ENCODE measurements at places on chromosomes 13 and 19.
A peak's percentile ranks its signal among the peaks of the same experiment; 100 is the strongest.

DNA sequence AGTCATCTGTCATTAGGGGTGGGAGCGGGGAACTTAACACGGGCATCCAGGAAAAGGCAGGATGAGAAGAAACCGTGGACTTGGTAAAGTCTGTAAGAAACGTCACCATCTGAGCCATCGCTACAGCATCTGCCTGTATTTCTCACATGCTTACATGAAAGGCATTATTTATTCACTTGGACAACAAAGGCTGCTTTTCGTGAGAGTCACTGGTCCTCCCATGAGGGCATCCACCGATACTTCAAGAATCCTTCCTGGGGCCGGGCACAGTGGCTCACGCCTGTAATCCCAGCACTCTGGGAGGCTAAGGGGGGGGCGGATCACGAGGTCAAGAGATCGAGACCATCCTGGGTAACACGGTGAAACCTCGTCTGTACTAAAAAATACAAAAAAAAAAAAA lies 16.1 kb downstream of the ZNF446 start:
- no peak for DNase-seq

DNA sequence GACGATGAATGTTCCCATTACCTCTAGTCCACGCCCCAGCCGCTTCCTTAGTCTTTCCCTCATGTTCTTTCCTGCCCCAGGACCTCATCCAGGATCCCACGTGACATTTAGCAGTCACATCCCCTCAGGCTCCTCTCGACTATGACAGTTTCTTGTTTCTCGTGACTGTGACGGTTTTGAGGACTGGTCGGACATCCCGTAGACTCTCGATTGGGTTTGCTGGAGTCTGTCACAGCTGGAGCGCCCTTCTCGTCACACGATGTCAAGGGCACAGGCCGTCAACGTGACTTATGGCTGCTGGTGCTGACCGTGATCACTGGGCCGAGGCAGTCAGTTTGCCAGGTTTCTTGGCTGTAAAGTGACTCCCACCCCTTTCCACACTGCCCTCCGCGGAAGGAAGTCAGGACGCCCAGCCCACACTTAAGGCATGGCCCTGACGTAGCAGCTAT lies 22.8 kb downstream of the ELAVL1 start:
- no peak for DNase-seq

DNA sequence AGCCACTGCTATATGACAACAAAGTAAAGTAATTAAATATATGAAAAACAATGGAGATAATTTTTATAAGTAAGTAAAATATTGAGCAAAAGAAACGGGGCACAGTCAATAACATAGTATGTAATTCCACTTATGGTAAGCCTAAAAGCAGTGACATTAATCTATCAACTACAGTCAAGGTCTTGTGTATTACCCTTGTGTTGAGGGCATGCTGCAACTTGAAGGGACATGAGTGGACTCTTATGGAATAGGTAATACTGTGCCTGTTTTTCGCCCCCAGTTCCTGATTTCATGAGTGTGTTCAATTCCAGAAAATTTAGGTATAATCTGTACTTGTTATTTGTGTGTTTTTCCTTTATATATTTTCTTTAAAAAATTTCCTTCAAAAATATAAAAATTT lies 201.3 kb upstream of the SLITRK6 start:
- DNase-seq, result no peak

- DNase-seq, result no peak
Observed at GRCh38 chr13:59300355-59301173, 863.2 kb downstream of the DIAPH3 start.

- no peak for DNase-seq
Observed at GRCh38 chr13:40968416-40969000, 50.6 kb downstream of the ELF1 start.

DNA sequence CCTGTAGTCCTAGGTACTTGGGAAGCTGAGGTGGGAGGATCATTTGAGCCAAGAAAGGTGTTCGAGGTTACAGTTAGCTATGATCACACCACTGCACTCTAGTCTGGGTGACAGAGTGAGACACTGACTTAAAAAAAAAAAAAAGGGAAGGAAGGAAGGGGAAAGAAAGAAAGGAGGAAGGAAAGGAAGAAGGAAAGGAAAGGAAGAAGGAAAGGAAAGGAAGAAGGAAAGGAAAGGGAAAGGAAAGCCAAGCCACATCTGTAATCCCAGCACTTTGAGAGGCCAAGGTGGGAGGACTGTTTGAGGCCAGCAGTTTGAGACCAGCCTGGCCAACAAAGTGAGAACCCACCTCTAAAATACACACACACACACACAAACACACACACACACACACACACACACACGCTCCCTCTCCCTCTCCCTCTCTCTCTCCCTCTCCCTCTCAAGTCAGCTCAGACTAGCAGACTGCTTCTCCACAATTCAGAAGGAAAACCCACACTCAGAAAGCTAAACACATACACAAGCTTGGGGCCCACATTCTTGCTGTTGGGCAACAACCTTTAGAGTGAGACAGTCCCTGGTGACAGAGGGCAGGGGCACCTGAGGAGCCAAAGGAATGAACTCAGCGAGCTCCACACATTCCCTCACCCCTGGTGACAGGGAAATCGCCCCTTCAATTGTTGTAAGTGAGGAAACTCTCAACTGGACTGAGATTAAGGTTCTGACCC lies 2.7 kb downstream of the ZNF709 start:
- no peak for DNase-seq

DNA sequence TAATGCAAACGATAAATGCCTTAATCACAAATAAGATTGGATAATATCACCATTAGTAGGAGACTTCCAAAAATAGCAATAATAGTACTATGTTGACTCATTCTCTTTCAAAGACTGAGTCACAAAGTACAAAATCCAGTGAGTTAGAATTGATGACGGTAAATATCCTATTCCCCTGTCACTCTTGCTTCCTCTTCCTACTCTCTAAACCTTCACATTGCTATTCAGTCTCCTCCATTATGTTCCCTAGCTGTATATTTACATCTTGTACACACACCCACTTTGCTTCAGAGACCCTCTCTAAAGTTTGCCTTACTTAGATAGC lies 26.3 kb upstream of the INTS6 start:
- no peak for DNase-seq

GRCh38 chr13:102191951-102192502 lies 209.8 kb downstream of the FGF14 start:
- DNase-seq, result no peak

DNA sequence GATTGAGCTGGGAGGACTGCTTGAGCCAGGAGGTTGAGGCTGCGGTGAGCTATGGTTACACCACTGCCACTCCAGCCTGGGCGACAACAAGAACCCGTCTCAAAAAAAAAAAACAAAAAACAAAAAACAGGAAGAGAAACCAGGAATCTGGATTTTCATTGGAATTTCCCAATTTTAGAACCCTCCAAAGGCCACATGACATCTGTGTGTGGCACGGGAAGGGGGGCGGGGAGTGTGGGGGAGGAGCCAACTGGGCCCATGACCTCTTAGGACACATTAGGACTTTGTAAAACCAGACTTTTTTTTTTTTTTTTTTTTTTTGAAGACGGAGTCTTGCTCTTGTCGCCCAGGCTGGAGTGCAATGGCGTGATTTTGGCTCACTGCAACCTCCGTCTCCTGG lies 21.2 kb upstream of the MYDGF start:
- no peak for DNase-seq

GRCh38 chr13:112960706-112961105 lies 8.3 kb upstream of the MCF2L start:
- no peak for DNase-seq

DNA sequence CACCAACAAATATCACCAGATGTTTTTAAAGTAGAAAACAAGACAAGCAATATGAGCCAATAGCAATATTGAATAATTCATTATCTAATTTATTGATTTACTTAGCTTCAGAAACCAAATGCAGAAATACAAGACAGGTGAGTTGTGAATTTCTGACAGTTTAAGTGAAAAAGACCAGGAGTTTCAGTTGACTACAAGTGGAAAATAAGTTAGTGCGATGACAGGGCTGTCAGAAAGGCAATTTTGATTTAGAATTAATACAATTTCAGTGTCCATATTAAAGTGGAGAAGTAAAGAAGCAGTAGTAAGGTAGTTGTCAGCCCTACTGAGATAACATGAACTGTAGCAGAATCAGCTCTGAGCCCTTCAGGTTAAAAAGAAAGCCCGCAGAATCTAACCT lies 1066.7 kb upstream of the ATXN8OS start:
- DNase-seq, result no peak

- no peak for DNase-seq
Observed at GRCh38 chr19:8302357-8302691, 5.8 kb downstream of the CD320 start.

GRCh38 chr19:8635422-8635821 lies 5.0 kb downstream of the NFILZ start:
- no peak for DNase-seq

DNA sequence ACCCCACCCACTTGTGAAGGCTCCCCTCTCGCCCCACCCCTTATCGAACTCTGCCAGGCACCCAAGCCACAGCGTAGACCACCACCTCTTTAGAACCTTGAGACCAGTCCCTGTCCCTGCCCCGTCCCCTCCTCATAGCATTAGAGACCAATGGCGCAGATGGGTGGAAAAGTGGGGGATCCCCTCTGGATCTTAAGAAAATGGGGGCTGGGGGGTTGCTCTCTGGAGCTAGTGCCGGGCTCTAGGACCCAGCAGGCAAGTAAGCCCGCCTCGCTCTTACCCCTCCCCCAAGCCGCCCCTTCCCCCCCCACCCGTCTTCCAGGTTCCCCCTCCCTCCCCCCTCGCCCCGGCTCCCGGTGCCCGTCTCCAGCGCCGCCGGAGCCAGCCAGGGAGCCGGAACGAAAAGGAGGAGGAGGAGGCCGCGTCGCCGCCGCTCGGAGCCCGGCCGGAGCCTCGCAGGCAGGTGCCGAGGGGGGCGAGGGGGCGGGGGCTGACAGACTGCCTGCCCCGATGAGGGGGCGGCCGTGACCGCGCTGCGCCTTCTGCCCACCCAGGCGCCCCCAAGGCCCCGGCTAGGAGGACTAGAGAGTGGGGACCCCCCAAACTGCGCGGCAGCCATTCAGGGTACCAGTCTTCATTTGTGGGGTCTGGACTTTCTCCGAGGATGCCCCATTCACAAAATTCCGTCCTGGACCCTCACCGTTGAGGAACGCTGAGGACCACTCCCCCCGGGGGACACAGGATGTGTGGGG lies at the start of gene SPRED3:
SPRED3 (plus strand) TSS at position 349 of the 752 bp plus-strand sequence. CDS start 1,606 bp downstream, outside the sequence.
- no peak for DNase-seq

DNA sequence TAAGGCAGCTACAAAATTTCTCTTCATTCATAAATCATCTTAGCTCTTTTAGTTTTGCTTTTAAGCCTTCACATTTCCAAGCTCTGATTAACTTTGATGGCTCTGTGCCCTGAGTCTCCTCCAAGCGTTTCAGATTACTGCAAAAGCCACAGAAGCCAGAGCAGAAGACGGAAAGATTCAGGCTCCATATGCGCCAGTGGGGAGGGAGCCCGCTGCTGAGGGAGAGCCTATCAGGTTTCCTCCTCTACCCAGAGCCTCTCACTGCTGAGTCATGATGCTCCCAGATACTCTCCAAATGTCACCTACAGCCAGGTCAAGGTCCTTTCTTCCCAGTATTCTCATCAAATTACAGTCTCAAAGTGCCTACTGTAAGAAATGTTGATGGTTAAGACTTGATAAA lies 193.6 kb downstream of the RAP2A start:
- peak; percentile 35 for DNase-seq

GRCh38 chr19:13206587-13206986 lies 56.4 kb downstream of the IER2 start:
- no peak for DNase-seq

DNA sequence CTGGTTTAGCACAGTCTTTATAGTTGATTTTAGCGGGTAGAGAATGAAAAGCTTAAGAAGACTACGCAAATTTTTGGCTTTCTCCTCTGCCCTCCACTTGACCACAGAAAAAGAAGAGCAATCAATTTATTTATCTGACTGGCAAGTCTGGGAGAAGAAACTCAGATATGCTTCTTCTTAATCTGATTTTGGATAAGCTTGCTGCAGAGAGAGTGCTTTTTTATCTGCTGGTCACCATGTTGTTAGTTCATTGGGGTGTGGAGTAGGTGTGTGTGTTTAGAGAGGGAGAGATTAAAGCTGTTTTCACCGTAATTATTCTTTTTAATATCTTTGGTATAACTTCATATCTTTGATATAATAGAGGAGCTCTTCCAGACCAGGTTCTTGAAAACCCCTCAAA lies 471.4 kb upstream of the SLC10A2 start:
- DNase-seq, result no peak

- DNase-seq, result no peak
Observed at GRCh38 chr13:98482476-98483444, 94.1 kb downstream of the STK24 start.

GRCh38 chr19:19095691-19096090 lies 31.9 kb downstream of the SLC25A42 start:
- DNase-seq, result no peak

DNA sequence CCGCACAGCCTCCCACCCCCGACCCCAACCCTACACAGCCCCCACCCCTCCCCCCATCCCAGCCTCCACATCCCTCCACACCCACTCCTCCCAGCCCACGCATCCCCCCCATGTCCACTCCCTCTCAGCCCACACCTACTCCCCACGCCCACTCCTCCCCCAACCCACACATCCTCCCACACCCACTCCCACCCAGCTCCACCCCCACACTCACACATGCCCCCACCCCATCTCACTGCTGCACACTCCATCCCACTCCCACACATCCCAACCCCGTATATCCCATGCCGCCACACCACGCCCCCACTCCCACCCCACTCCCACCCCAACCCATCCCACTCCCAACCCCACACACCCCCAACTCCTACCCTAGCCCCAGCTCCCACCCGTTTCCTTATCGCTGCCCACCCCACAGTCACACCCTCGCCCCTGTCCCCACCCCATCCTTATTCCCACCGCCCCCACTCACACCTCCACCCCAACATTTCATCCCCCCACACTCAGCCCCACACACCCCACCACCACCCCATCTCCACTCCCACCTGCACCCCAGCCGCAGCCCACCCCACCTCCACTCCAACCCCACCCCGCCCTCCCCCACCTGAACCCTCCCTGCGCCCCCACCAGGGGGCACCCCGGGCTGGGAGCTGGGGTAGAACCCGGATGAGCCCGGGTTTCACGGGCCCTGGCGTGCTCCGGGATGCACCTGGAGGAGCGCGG lies 809 bp downstream of the TDRD12 start:
- DNase-seq, result no peak

DNA sequence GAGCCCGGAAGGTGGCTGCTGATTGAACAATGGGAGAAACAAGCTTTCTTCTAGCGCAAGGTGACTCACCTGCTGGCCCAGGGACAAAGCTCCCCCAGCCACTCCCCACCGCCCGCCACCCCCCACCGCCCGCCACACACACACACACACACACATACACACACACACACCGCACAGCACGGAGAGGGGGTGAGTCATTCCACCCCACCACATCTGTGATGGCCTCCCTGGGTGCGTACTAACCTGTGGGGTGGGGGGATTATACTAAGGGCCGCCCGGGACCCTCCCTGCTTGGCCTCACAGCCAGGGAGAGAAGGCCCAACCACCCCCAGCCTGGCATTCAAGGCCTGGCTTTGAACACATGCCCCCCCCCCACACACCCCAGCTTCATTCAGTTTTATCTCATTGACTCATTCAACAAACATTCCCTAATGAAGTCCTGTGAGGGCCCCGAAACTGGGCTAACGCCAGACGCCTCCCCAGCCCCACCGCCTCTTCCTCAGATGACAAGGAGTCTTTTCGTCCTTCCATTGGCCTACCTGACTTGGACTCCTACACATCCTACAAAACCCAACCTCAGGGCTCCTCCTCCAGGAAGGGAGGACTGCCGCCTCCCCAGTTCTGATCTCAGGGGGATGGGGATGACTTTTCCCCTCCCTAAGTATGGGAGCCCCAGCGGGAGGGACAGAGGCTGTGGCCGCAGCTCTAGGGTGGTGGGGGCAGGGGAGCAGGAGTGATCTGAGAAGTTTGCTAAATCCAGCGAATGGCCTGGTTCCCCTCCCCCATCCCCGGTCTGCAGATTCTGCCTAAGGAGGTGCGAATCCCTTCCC lies 5.8 kb upstream of the ONECUT3 start:
- DNase-seq, result no peak

All from NCI-H2107 (cell line).